ENCODE measurements at places on chromosomes 6 and 20.

GRCh38 chr20:64104667-64105451 is 2.5 kb downstream of the NPBWR2 start:
- no peak for DNase-seq

DNA sequence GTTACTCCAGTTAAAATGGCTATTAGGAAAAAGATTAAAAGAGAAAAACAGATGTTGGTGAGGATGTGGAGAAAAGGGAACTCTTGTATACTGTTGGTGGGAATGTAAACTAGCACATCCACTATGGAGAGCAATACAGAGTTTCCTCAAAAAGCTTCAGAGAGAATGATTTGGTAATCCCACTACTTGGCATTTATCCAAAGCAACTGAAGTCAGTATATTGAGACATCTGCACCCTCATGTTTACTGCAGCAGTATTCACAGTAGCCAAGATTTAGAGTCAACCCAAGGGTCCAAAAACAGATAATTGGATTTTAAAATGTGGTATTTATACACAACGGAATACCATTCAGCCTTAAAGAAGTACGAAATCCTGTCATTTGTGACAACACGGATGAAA is 469.5 kb downstream of the QKI start:
- DNase-seq, result peak; percentile 50

- no peak for DNase-seq
Observed at GRCh38 chr20:42656130-42656529, 533.6 kb downstream of the PTPRT start.

- no peak for DNase-seq
Observed at GRCh38 chr20:56765172-56766073, 136.3 kb downstream of the TFAP2C start.

DNA sequence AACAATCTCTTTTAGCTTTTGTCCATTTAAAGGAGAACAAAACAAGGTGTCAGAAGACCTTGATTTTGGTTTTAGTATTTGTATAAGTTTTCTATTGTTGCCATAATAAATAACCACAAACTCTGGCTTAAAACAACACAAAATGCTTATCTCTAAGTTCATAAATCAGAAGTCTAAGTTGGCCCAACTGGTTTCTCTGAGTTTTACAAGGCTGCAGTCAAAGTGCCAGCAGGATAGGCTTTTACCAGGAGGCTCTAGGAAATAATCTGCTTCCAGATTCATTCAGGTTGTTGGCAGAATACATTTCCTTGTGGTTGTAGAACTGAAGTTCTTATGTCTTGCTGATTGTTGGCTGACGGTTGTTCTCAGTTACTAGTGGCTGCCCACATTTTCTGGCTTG is 147.2 kb upstream of the HMGCLL1 start:
- no peak for DNase-seq

GRCh38 chr6:95576218-95576997 is 927 bp upstream of the MANEA start:
- peak; percentile 21 for DNase-seq

GRCh38 chr20:13665709-13666395 is 27.1 kb upstream of the TASP1 start:
- DNase-seq, result no peak

DNA sequence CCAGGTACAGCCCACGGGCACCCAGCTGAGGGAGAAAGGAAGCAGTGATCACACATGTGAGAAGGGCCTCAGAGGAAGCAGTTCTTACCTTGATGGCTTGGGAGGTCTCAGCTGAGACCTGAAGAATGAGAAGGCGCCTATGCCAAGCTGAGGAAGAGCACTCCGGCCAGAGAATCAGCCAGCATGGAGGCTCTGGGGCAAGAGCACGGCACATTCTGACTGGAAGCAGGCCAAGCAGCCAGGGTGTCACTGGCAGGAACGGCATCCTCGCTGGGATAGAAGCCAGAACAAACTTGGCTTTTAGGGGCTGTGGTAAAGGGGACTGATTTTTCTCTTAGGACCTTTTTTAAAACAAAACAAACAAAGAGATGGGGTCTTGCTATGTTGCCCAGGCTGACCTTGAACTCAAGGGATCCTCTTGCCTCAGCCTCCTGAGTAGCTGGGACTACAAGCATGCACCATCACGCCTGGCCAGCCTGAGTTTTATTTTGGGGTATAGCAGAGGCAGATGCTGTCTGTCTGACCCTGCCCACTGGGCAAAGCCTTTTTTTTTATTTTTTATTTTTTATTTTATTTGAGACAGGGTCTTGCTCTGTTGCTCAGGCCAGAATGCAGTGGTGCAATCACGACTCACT is 17.6 kb downstream of the GHRH start:
- no peak for DNase-seq

Data from iris pigment epithelial cell (primary cell).